A673 (cell line): ENCODE measurements at places on chromosomes 3 and 15.

DNA sequence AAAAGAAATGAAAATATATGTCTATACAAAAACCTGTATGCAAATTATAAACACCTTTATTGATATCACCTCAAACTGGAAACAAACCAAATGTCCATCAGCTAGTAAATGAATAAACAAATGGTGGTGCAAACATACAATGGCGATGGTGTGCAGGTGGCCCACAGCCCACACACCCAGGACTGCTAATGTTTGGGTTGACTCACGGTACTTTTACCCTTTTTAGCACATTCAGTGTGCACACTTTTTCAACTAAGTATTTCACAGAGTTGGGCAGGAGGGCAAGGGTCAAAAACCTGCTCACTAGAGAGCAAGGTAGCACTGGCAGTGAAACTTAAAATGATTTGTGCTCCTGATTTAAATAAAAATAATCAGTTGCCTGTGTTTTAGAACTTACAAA is 123.1 kb upstream of the BHLHE40 start:
- DNase-seq, result no peak

GRCh38 chr15:38266247-38266986 is 13.8 kb downstream of the SPRED1 start:
- DNase-seq, result no peak

GRCh38 chr15:62708470-62708869 is 334.1 kb upstream of the TPM1 start:
- no peak for DNase-seq

DNA sequence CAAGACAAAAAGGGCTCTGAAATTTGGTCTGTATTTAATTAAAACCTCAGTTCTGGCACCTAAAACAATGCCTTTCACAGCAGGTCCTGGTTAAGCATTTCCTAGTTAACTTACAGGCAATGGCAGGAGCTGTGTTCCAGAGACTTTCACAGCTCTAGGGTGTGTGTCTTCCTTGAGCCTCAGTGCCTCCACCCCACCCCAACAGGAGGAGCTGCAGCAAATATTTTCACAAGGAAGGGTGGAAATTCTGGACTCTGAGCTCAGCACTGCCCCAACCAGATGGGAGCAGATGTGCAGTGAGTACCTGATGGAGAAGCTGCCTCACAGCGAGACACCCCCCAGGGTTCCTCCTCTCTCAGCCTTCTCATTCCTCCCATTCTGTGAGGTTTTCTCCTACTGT is 106.3 kb upstream of the SPATA12 start:
- DNase-seq, result no peak

GRCh38 chr15:47846128-47846868 is 129.0 kb downstream of the SEMA6D start:
- DNase-seq, result no peak

DNA sequence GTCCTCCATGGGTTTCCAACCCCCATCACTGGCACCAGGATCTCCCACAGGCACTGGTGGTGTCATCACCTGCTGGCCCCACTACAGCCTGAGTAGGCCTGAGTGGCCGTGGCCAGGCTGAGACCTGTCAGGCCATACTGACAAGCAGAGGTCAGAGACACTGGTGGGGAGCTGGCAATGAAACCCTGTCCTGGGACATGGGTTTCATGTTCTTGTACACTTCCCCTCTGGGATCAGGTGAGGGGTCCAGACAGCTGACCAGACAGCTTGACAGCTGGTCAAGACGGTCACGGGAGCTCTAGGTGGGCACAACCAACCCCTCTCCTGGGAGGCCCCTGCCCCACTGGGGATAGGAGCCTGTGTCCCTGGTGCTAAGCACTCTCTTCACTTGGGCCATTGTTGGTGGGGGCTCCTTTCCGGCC is 13.1 kb downstream of the ZBTB47 start:
- no peak for DNase-seq

GRCh38 chr3:31690771-31691170 is 158.0 kb downstream of the STT3B start:
- no peak for DNase-seq

GRCh38 chr15:87942316-87942715 is 314.2 kb downstream of the NTRK3 start:
- no peak for DNase-seq

- DNase-seq, result no peak
Measured at GRCh38 chr15:52303093-52303772, 7.6 kb upstream of the MYO5C start.

DNA sequence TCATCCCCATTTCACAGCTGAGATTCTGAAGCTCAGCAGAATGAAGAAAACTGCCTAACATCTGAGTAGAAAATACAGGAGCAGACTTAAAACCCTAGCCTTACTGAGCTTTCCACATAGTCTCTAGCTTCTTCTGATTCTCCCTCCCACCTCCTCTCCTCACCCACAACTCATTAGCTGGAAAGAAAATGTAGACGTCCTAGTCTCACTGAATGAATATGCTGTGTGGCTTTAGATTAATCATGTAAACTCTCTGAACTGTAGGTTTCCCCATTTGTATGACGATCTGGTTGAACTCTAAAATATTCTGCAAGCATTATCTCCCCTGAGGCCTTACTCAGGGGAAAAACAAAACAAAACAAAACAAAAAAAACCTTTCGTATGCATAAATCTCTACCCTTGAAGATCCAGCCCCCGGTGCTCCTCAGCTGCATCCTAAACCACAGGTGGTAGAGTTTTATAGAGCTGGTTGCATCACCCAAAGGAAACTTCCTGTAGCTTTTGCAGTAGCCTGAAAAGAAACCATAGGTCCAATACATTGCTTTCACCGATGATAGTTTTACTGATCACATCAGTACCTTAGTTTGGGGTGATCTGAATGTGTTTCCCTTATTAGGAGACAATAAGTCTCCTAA is 40.6 kb downstream of the FOXB1 start:
- DNase-seq, result peak; percentile 53
